ENCODE measurements at places on chromosomes 5 and 9. TPM values are rescaled to one million over a fixed set of nuclear protein-coding genes. Genes with fewer than 3 reads are reported as not detected.

DNA sequence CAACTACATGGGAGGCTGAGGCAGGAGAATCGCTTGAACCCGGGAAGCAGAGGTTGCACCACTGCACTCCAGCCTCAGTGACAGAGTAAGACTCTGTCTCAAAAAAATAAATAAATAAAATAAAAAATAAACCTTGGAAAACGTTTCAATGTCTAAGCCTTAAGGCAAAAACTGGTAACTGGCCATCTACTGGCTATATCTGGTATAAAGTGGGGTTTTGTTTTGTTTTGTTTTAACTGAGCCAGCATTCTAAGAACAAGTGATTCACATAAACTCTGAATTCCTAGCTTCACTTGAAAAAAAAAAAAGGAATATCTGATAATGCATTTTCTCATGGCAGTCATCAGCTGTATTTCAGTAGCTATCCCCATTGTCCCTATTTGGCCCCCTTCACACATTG is 126.1 kb upstream of the EFNA5 start:
- no peak for DNase-seq
- H3K36me3 ChIP-seq, result no peaks in the 10 kb centered on the region
- H3K27ac ChIP-seq, result no peak overlapping the region
- no peaks in the 10 kb centered on the region for H3K4me1 ChIP-seq
- no peak overlapping the region for H3K4me3 ChIP-seq
- no peaks in the 10 kb centered on the region for H3K27me3 ChIP-seq

The SLC23A1 gene
- 0.30 TPM for total RNA-seq

DNA sequence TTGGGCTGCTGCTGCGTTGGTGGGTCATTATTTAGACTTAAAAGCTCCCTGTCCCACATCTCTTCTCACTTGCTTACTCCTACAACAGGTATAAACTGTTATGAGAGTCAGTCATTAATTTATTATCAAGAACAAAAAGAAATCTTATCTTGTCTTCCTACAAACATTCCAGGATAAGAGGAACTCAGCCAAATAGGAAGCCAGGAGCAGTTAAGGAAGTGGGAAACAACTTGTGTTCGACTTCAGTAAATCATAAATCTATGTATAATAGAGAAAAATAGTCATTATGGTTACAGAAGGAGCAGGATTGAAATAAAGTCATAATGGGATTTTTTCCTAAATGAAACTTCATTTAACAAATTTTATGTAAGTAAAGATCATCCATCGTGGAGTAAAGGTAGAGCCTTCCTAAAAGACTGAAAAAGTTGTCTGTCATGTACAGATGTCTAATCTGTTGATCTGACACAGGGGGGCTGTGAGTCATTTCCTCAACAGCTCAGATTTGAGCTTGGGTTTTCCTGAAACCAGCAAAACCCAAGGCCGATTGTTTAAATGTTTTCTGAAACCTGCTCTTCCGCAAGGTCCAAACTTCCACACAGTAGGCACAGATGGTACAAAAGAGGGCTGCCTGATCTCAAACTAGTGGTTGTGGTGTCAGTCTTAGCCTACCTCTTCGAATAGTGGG is 25.3 kb upstream of the LRRTM2 start:
- H3K27me3 ChIP-seq, result no peaks in the 10 kb centered on the region
- DNase-seq, result no peak
- H3K4me1 ChIP-seq, result no peaks in the 10 kb centered on the region
- H3K27ac ChIP-seq, result peak overlapping the region; percentile 42
- no peak overlapping the region for H3K4me3 ChIP-seq
- no peaks in the 10 kb centered on the region for H3K36me3 ChIP-seq

GRCh38 chr5:29897916-29898315 is 1295.6 kb upstream of the CDH6 start:
- no peak for DNase-seq
- H3K27me3 ChIP-seq, result no peaks in the 10 kb centered on the region
- H3K4me3 ChIP-seq, result no peak overlapping the region
- no peak overlapping the region for H3K27ac ChIP-seq
- no peaks in the 10 kb centered on the region for H3K4me1 ChIP-seq

DNA sequence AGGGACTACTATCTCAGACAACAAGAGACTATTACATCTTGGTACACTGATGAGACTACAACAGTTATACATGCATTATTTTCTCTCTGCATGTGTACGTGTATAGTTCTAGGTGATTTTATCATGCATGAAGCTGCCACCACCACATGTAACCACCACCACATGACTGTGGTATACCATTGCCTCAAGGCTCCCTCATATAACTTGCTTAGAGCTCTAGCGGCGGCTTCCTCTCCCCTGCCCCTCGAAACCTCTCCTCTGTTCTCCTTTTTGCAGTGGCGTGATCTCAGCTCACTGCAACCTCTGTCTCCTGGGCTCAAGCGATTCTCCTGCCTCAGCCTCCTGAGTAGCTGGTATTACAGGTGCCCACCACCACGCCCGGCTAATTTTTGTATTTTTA is 162.3 kb downstream of the AOPEP start:
- DNase-seq, result no peak
- H3K36me3 ChIP-seq, result no peaks in the 10 kb centered on the region
- H3K27me3 ChIP-seq, result no peaks in the 10 kb centered on the region
- H3K27ac ChIP-seq, result no peak overlapping the region
- H3K4me3 ChIP-seq, result no peak overlapping the region

DNA sequence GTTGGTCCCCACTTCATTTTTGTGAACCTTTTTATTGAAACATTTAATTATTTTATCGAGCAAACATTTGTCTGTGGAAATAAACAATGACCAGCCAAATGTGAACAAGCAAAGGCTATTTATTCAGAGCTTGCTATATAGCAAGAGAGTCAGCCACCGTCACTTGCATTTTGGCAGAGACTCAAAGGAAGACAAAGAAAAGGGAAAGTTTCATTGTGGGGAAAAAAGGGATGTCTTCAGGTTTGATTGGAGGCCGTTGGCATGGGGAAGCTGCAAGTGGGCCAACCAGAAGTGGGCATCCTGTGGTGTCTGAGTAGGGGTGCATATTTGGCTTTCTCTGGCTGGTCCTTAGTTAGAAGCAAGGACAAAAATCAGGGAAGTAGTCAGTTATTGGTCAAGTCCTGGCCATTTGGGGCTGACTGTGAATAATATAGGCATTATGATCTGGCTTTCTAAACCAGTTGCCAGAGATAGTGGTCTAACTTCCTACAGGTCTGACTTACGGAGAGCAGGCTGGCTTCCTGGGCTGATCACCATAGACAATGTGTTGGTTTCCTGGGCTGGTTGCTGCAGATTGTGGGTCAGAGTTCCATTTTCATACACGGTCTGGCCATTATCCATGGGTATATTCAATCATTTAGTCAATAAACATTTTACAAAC is 16.6 kb downstream of the ENC1 start:
- H3K27me3 ChIP-seq, result no peaks in the 10 kb centered on the region
- DNase-seq, result no peak
- no peaks in the 10 kb centered on the region for H3K36me3 ChIP-seq
- H3K4me1 ChIP-seq, result no peaks in the 10 kb centered on the region
- no peak overlapping the region for H3K4me3 ChIP-seq
- no peak overlapping the region for H3K27ac ChIP-seq

GRCh38 chr9:41229408-41230401 is 40.6 kb upstream of the ZNG1F start:
- H3K4me1 ChIP-seq, result no peaks in the 10 kb centered on the region
- H3K27ac ChIP-seq, result no peak overlapping the region
- no peak for DNase-seq
- no peaks in the 10 kb centered on the region for H3K27me3 ChIP-seq
- no peak overlapping the region for H3K4me3 ChIP-seq

DNA sequence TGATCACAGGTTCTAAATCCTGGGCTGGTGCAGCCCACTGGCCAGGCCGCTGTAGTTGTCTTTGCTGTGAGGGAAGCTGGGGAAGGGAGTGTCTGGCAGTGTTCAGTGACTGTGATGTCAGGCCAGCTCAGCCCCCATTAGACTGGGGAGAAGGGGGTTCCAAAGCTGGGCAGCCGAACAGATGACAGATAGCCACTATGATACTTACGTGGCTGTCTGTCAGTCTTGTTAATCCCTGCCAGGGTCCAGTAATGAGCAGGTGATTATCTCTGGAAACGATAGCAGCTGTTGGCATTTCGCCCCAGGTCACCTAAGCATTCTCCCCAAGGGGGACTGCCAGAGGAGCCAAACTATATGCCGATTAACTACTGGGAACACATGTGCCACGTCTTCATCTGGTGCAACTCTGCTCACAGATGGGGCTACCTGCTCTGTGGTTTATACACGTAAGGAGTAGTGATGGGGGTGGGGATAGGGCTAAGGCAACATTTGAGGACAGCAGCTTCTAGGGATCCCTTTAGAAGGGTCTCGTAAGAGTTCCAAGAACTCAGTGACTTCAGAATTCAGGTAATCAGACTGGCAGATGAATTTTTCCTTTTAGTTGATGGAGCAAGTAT is 396.3 kb downstream of the KDM4C start:
- no peaks in the 10 kb centered on the region for H3K36me3 ChIP-seq
- no peaks in the 10 kb centered on the region for H3K27me3 ChIP-seq
- H3K4me3 ChIP-seq, result no peak overlapping the region
- H3K27ac ChIP-seq, result no peak overlapping the region
- no peaks in the 10 kb centered on the region for H3K4me1 ChIP-seq

GRCh38 chr5:170419643-170420042 is 30.5 kb upstream of the KCNMB1 start:
- no peaks in the 10 kb centered on the region for H3K4me1 ChIP-seq
- no peak overlapping the region for H3K4me3 ChIP-seq
- no peaks in the 10 kb centered on the region for H3K27me3 ChIP-seq

GRCh38 chr9:22374051-22374450 is 72.6 kb upstream of the DMRTA1 start:
- DNase-seq, result no peak
- H3K4me1 ChIP-seq, result no peaks in the 10 kb centered on the region
- no peak overlapping the region for H3K4me3 ChIP-seq
- H3K36me3 ChIP-seq, result no peaks in the 10 kb centered on the region
- no peaks in the 10 kb centered on the region for H3K27me3 ChIP-seq
- H3K27ac ChIP-seq, result no peak overlapping the region

DNA sequence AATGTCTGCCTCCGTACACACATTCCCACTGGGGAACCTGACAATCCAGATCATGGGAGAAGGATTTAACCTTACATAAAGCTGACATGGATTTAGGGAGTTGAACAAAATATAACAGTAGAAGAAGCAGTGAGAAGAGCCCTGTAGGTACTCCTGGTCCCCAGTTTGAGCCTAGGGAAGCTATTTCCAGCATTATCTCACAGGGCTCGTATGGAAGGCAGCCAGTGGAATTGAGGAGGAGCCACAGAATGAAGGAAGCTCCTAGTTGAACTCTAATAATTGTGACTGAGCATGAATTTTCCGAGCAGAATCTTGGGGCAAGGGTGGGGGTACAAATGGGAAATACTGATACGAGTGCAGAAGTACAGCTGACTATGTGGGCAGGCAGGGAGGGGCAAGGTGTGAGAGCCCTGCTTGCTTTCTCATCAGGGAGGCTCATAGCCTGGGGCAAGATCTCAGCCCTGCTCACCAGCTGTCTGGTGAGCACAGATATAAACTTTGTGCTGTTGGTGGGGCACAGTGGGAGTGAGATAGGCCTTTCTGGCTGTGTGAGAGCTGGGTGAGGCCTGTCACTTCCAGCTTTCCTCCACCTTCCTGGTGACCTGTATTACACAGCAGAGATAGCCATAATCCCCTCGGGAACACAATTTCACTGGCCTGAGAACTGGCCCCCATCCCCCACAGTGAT is 290.7 kb upstream of the IL12B start:
- no peaks in the 10 kb centered on the region for H3K36me3 ChIP-seq
- H3K4me1 ChIP-seq, result no peaks in the 10 kb centered on the region
- H3K27me3 ChIP-seq, result no peaks in the 10 kb centered on the region

DNA sequence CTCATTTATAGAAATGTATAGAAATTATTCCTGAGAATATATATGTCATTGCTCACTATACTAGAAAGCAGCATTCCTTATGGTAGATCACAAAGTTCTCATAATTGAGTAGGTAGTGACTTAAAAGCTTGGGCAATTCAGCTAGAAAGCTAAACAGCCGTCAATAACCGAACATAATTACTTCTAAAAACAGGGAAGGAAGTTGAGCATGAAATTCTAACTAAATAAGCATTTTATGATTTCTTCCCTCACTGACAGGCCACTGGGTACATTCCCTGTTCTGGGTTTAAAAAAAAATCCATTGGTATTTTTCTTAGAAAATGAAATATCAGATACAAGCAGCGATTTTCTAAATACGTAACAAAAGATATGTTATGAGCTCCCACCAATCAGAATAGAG is 91.1 kb upstream of the DAB2 start:
- no peaks in the 10 kb centered on the region for H3K36me3 ChIP-seq
- no peak overlapping the region for H3K27ac ChIP-seq
- no peaks in the 10 kb centered on the region for H3K27me3 ChIP-seq
- DNase-seq, result no peak
- no peaks in the 10 kb centered on the region for H3K4me1 ChIP-seq
- no peak overlapping the region for H3K4me3 ChIP-seq

GRCh38 chr9:113963696-113964494 is 87.8 kb downstream of the ZNF618 start:
- no peak overlapping the region for H3K4me3 ChIP-seq
- DNase-seq, result no peak
- peaks cover 7% of the 10 kb centered on the region for H3K4me1 ChIP-seq
- H3K27ac ChIP-seq, result no peak overlapping the region
- H3K27me3 ChIP-seq, result no peaks in the 10 kb centered on the region
- H3K36me3 ChIP-seq, result no peaks in the 10 kb centered on the region

DNA sequence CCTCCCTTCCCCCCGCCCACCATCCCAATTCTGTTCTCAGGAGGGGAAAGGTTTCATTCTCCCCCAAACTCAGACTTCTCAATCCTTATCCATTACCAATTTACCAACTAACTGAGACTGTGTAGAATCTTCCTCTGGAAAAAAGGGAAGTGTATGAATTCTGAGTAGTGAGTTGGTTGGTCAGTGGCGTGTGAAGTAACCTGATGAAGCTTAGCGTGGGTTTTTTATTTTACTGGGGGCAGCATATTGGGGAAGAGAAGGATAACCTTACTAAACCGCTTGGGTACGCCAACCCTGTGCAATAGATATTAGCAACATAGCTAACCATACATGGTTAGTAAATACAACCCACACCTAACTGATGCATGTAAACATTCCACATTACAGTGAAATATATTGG is 1.1 kb upstream of the DNAJC21 start:
- DNase-seq, result no peak
- H3K36me3 ChIP-seq, result no peaks in the 10 kb centered on the region
- H3K4me1 ChIP-seq, result no peaks in the 10 kb centered on the region
- H3K27ac ChIP-seq, result peak overlapping the region; percentile 89
- no peaks in the 10 kb centered on the region for H3K27me3 ChIP-seq

DNA sequence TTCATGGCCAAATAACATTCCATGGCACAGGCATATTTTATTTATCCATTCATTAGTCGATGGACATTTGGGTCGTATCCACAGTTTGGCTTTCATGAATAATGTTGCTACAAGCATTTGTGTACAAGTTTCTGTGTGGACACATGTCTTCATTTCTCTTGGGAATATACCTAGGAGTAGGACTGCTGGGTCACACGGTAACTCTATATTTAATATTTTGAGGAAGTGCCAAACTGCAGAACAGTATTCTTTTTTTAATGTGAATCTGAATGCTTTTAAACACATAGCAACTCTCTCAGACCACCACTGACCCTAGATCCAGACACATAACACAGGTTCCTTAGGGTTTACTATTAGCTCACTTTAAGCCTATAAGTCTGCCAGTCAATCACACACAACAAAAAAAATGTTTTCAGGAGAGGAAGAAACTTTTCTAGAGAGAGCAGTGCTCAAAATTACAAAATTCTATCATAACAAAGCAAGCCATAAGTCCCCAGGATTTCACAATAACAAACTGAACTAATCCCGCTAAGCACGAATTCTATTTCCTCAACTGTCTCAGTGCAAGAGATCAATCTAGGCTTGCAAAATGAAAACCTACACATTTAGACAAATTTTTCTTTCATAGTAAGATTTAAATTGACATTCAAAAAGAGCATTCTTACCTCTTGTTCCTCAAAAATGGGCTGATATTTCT is 41.8 kb upstream of the GABBR2 start:
- H3K4me3 ChIP-seq, result no peak overlapping the region
- no peak overlapping the region for H3K27ac ChIP-seq
- H3K4me1 ChIP-seq, result no peaks in the 10 kb centered on the region
- no peak for DNase-seq
- H3K27me3 ChIP-seq, result no peaks in the 10 kb centered on the region
